HTR-8/SVneo (cell line): ENCODE measurements at places on chromosomes 11 and 22.

- no peak for DNase-seq
Measured at GRCh38 chr22:47587861-47588577, 825.6 kb downstream of the TBC1D22A start.

- DNase-seq: no peak
Measured at GRCh38 chr11:1959786-1960185, 12.7 kb downstream of the MRPL23 start.

DNA sequence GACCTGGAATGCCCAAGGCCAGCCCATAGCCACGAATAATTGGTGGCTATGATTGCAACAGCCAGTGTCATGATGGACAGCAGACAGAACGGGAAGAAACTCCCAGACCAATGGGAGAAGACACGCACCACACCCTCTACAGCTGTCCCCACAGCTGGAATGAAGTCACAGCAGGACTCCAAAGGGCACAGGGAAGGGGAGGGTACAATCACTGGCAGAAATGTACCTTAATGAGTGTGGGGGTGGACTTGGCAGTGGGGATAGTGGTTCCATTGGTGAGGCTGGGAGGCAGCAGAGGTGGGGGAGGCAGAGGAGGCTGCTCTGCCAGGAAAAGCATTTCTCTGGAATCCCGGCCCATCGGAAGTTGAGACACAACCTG lies 52.9 kb downstream of the SGSM3 start:
- no peak for DNase-seq

GRCh38 chr11:119885067-119885466 lies 156.1 kb upstream of the NECTIN1 start:
- DNase-seq: no peak

DNA sequence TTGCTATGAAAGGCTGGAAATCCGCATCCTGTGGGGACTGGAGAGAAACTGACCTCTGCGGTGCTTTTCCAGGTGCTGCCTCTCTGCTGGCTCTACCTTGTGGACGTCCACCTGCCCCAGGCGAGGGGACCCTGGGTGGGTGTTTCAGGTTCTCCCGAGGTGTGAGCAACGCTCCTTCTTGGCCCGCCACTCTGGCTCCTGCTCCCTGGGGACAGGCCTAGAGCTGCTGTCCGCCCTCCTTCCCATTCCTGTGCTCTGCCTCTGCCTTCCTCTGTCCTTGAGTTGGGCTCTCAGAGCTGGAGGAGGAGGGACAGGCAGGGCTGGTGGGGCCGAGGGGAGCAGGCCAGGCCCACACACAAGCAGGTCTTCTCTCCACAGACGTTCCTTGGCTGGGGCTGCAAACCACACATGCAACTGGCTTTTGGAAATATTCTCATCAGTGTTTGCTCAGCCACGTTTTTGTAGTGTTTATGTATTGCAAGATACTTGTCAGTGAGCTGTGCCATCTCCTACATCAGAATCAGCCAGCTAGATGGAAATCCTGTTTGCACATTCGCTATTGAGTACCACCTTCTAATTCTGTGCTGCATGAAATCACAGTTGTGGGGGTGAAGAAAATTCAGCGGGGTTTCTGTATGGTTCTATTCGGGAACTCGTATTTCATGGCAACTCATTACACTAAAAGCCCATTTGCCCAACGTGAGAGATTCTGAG lies 1115.0 kb downstream of the BRD1 start:
- no peak for DNase-seq

DNA sequence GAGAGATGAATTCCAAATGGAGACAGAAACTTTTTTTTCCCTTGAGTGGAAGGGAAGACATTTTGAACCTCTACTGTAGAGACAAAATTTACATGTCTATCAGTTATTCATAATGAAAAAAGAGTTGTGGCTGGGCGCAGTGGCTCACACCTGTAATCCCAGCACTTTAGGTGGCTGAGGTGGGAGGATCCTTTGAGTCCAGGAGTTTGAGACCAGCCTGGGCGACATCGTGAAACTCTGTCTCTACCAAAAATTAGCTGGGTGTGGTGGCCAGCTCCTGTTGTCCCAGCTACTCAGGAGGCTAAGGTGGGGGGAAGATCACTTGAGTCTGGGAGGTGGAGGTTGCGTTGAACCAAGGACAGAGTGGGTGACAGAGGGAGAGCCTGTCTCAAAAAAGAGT lies 4.1 kb downstream of the EED start:
- DNase-seq: no peak

- DNase-seq: peak; percentile 66
Measured at GRCh38 chr11:119432484-119433357, 9.7 kb upstream of the THY1 start.

GRCh38 chr11:12144330-12145174 lies 34.2 kb downstream of the MICAL2 start:
- DNase-seq: no peak

- DNase-seq: no peak
Measured at GRCh38 chr11:80958361-80958760, 1517.5 kb upstream of the TENM4 start.

GRCh38 chr11:63871962-63872799 lies 33.3 kb downstream of the MARK2 start:
- peak; percentile 87 for DNase-seq

- no peak for DNase-seq
Measured at GRCh38 chr11:76279646-76280045, 73.3 kb upstream of the WNT11 start.

GRCh38 chr11:108221911-108222573 lies 396 bp downstream of the NPAT start:
- no peak for DNase-seq

GRCh38 chr11:10657308-10658271 lies 36.0 kb downstream of the IRAG1 start:
- DNase-seq: peak; percentile 49

GRCh38 chr11:111765320-111765983 lies 737 bp downstream of the PPP2R1B start:
- peak; percentile 26 for DNase-seq

DNA sequence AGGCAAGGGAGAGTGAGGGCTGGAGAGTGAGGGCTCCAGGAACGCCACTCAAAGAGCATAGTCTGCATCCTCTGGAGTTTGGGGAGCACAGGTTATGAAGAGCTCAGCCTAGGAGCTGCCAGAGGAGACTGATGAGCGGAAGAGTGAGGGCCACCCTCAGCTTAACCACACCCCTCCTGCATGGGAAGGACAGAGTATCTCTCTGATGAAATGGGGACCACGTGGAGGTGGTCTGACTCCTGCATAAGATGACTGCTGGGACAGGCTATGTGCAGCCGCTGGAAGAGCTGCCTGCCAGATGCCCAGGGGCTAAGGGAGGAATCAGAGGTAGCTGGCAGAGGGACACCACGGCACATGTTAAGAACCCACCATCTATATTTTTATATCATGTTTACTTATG lies 162.9 kb upstream of the POU2AF2 start:
- no peak for DNase-seq

GRCh38 chr11:206526-207207 lies 532 bp downstream of the BET1L start:
- no peak for DNase-seq

- DNase-seq: no peak
Measured at GRCh38 chr11:111101881-111102280, 143.6 kb upstream of the POU2AF2 start.

GRCh38 chr11:73374151-73374550 lies 2.0 kb upstream of the RELT start:
- no peak for DNase-seq

DNA sequence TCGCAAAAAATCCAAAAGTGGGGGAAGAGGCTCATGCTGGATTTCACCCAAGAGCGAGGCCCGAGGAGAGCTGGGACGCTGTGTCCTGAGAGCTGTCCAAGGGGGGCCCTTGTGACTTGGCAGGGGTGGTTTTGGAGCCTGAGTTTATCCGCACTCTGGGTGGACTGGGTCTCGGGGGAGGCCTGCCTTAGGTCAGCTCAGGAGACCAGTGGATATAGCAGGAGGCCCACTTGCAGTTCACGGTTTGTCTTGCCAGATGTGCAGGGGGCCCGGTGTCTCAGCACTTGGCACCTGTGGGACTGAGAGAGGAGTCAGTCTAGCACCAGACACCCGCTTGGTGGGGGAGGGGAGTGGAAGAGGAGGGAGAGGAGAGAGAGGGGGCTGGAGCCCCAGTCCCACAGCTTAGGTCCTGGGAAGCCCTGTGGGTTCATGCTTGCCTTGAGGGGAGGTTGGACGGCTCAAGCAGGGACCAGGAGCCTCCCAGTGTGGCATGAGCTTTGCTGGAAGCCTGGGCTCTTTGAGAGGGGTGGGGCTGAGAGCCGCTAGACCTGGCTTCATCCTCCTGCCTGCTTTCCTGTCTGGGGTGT lies 33.4 kb downstream of the PARVB start:
- DNase-seq: no peak

DNA sequence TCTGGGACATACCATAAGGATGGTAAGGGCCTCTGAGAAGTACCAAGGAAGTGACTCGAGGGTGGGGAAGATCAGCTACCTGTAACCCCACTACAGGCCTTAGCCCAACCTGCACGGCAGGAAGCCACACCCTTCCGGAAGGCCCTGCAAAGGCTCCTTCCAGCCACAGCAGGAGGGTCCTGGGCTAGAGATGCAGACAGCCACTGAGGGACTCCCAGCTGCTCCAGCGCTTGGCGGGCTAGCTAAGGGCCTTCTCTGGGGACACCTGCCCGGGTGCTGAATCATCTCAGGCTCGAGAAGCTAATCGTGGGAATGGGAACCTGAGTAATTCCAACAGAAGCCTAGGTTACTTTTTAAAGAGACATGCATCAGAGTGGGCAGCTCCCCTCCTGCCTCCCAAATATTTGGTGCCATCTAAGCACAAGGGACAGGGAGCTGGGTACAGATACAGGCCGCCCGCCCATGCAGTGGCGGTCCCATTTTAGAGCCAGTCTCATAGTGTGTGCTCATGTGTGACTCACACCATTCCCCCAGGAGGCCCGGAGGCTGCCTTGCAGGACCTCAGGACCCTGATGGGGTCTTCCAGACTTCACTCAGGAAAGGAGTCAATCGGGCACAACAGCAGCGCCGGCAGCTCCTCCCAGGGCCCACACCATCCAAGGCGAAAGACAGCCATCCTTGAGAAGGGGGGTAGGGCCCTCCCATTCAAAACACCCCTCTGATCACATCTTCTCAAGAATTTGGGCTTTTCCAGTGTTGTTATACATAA lies 8.0 kb downstream of the MYH9 start:
- DNase-seq: no peak
